ENCODE measurements at places on chromosomes 7 and 10. TPM values are rescaled to one million over a fixed set of nuclear protein-coding genes. Genes with fewer than 3 reads are reported as not detected.

DNA sequence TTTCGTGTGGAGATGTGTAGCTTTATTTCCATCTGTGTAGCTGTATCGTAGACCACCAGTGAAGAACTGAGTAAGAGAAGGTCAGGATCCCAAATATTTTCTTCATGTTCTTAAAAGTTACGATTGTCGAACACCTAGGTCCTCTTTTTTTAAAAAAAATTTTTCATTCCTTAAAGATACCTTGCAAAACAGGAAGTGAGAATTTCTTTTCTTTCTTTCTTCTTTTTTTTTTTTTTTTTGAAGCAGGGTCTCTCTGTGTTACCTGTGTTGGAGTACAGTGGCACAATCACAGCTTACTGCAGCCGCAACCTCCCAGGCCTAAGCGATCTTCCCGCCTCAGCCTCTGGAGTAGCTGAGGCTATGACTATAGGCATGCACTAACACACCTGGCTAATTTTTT, 60.8 kb downstream of the PHTF2 start:
- DNase-seq, result no peak

DNA sequence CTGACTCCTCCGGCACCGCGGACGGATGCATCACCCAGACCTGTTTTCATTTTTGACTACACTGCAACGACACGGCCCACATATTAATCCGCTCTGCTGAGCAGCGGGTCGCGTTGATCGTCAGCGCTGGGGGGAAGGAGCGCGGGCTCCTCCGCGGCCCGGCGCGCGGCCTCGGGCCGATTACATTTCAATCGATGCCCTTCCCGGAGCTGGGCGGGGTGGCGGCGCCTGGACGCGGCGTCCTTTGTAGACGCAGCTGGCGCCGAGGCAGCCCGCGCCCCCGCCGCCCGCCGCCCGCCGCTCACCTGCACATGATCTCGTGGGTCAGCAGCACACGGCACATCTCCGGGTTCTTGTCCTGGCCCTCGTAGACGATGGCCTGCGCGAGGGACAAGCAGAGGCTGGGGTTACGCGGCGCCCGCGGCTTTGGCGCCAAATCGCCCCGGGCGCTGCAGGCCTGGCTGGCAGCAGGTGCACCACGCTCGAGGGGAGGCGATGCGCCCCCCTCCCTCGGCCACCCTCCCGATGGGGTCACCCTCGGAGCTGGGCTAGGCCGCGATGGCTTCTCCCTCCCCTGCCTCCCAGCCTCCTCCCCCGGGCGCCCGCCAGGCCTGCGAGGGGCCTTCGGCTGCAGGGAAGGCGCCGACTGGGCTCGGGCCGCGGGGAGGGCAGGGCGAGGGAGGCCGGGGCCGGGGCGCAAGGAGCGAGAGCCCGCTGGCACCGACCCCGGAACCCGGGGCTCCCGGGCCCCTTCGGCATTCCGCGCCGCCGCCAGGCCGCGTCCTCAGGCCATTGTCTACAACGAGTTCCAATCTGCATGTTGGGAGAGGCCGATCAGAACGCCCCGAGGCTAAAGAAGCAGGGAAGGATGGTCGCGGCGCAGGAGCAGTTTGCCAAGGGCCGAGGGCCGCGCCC, 5.2 kb downstream of the EBF3 start:
- no peak for DNase-seq

Gene PAPOLB
- 0.03 TPM for polyA plus RNA-seq

DNA sequence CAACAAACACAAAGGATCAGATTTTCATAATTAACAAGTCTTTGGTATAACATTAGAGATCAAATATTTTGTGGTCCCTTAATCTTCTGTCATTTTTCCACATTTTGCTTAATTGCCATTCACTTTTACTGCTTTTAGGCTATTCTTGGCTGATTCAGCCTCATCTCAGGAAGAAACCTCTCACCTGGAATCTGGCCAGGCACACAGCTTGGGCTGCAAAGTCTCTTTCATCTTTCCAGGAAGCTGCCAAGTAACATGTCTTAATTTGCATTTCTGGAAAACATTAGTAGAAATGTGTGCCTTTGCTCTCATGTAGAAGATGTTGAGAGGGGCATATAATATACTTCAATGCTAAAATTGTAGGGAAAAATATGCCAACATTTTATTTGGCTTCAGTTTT, 174.2 kb upstream of the STEAP4 start:
- no peak for DNase-seq

DNA sequence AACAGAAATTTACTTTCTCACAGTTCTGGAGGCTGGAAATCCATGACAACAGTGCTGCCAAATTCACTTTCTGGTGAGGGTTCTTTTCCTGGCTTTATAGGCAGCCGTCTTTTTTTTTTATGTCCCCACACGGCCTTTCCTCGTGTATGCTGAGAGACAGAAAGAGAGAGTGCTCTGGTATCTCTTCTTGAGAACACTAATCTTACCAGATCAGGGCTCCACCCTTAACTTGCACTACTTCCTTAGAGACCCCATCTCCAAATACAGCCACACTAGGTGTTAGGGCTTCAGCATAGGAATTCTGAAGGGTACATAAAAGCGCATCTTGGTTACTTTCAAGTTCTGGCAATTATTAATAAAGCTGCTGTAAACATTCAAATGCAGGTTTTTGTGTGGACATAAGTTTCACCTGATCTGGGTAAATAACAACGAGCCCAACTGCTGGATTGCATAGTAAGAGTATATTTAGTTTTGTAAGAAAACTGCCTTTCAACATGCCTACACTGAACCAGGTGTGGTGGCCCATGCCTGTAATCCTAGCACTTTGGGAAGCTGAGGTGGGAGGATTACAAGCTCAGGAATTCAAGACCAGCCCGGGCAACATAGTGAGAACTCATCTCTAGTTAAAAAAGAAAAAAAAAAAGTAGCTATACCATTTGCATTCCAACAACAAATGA, 8.2 kb upstream of the C1GALT1 start:
- no peak for DNase-seq

GRCh38 chr7:120615703-120616102, 242.2 kb downstream of the TSPAN12 start:
- DNase-seq, result no peak

GRCh38 chr10:104434601-104435000, 81.0 kb downstream of the CFAP58 start:
- no peak for DNase-seq

Gene TMEM236
- polyA plus RNA-seq, result 34.3 TPM

- DNase-seq, result no peak
Measured at GRCh38 chr10:113493195-113493594, 59.7 kb upstream of the HABP2 start.

GRCh38 chr10:127736915-127737562, at the start of gene FOXI2:
FOXI2 (plus strand) TSS chr10:127737185; CDS start chr10:127737274, 89 bp downstream.
- no peak for DNase-seq

DNA sequence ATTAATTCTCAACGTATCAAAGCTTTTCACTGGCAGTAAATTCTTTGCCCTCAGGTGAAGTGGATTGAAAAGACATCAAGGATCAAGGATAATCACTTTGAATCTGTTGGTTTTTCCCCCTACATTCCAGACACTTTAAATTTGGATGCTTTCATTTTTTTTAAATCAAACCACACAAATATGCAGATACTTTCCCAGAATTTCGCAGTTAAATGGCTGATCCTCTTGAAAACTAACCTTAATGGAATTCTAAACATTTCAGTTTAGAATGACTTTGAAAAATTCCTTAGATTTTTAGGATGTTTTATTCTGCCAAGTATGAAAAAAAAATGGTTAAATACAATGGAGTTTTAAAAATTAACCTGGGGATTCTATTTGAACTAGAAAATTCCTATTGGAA, 325.9 kb downstream of the GFRA1 start:
- DNase-seq, result no peak

DNA sequence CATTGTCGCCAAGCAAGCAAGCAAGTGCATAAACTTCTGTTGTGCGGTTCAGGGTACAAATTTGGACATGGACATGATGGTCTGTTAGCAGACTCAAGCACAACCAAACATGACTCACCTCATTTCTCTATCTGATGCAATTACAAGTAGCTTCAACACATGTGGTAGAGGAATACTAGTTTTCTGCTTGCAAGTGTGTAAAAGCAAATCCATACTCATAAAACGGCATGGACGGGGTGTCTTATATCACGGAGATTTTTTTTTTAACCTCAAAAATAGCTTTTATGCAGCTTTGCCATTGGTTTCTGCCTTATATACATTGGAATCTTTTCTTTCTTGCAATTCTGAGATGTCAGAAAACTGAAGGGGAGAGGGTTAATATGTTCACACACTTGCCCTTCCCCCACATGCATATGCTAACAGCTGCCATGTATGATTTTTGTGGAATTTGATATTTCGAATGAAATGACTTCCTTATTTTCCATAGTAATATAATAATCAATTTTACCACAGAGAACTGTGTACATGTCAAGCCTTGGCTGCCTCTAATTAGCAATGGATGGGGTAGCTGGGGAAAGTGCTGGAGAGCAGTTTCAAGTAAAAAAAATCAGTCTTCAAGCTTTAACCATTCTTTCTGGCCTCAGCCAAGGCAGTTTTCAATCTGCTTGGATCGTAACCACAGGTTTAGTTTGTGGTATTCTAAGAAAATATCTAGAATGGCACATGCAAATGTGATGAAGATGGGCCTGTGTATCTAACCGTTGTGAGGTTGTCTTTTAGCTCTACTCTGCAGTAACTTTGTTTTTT, 106.0 kb upstream of the PDCD4 start:
- DNase-seq, result no peak

DNA sequence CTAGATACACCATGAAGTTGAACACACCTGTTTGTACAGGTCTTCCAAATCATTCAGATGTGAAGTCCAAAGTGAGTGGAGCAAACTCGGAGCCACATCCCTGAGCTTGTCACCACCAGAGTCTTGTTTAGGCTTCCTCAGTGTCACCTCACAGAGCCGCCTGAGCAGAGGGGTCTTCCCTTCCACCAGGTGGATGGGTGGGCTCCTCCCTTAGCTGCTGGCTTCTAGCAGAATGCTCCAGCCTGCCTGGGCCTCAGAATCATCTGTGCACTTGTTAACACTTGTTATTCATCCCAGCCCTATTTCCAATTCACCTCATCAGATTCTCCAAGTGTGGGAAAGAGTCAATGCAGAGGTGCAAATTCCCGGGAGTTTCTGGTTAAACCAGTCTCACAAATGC, 32.5 kb downstream of the C10orf71 start:
- DNase-seq, result no peak

Gene INMT
- 10.1 TPM for polyA plus RNA-seq

DNA sequence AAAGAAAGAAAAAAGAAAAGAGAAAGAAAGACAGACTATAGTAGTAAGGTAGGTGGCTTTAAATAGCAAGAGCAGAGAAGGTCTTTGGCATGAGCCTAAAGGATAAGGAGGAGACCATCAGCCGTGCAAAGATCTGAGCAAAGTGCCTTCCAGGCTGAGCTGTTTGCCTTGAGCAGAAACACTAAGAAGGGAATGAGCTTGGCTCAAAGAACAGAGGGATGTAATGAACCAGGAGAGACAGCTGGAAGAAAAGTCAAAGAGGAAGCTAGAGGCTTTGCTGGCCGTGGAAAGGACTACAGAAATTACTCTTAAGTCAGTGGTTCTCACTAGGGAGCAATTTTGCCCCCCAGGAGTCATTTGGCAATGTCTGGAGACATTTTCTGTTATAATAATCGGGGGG, 228.6 kb downstream of the FGFR2 start:
- no peak for DNase-seq

Gene TEX47
- not detected for polyA plus RNA-seq

Gene LFNG
- 27.3 TPM for polyA plus RNA-seq

Gene FAM221A
- 12.5 TPM for polyA plus RNA-seq

Gene ZNF425
- polyA plus RNA-seq, result 4.3 TPM

Gene CFAP46
- polyA plus RNA-seq, result 0.75 TPM

Gene TMEM140
- polyA plus RNA-seq, result 20.6 TPM

- DNase-seq, result no peak
Measured at GRCh38 chr7:7821517-7821916, 103.1 kb upstream of the RPA3 start.

GRCh38 chr10:32795598-32796183, 162.3 kb downstream of the ITGB1 start:
- DNase-seq, result peak; percentile 7

- DNase-seq, result no peak
Measured at GRCh38 chr7:149838992-149839408, 825 bp downstream of the ZNF862 start.

Gene PTPRZ1
- polyA plus RNA-seq, result 20.6 TPM

DNA sequence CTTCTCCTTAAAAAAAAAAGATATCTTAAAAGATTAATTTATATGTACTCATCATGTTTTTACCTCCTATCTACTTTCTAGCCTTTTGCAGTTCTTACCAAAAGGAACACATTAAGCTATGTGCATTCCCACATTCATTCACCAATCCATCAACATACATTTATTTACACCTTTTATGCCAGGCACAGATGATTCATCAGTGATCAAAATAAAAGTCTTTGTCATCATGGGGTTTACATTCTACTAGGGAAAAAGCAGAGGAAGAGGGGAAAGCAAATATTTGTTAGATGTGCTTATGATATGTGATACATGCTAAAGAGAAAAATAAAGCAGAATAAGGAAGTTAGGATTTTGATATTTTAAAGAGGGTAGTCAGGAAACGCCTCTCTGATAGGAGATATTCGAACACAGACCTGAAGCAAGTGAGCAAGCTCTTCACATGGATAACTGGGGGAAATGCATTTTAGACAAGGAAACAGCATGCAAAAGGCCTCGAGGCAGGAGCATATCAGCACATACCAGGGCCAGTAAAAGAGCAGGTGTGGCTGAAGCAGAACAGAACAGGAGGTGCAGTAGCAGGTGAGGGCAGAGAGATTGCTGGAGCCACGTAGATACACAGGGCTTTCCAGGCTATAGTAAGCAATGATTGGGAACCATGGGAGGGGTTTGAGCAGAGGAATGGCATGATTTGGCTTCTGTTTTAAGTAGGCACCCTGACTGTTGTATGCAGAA, 67.4 kb downstream of the REEP3 start:
- DNase-seq, result peak; percentile 58

Gene CRYGN
- polyA plus RNA-seq, result 0.36 TPM

DNA sequence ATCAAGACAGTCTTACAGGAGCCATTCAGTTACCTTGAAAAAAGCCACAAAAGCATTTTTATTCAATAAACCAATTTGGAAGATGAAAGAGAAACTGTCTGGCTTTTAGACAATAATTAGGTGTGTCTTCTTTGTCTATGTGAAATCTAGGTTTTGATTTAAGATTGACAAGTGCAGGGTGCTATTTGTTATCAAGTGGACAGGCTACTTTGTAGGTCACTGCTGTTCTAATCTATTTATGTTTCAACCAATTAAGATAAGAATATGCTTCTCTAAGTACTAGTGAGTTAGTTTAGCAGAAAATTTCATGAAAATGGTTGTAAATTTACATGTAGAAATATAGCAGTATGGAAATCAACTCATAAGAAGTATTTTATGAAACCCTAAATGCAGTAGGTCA, 177.5 kb downstream of the CACNA2D1 start:
- DNase-seq, result no peak

- DNase-seq, result no peak
Measured at GRCh38 chr10:95304976-95305375, 14.2 kb upstream of the PDLIM1 start.

All from large intestine (tissue), 12 donors.